ENCODE measurements at places on chromosomes 12 and 14. TPM values are rescaled to one million over a fixed set of nuclear protein-coding genes. Genes with fewer than 3 reads are reported as not detected.

The AKAP5 gene
- polyA plus RNA-seq, result 9.8 TPM

DNA sequence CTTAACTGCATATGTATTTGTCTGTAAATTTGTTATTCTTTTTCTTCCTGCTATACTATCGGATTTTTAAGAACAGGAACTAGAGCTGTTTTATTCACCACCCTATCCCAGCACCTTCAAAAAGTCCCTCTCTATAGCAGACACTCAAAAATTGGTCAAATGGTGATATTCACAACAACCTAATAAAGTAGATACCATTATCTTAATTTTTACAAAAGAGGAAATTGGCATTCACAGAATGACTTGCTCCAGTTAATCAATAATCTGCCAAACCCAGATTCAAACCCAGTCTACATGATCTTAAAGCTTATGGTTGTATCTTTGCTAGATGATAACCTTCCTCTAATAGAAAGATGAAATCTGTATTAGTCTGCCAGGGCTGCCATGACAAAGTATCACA is 426.6 kb downstream of the EGLN3 start:
- DNase-seq, result no peak

- no peak for DNase-seq
Observed at GRCh38 chr12:27547592-27547991, 23.6 kb downstream of the PPFIBP1 start.

The B3GNT4 gene
- 1.6 TPM for polyA plus RNA-seq

GRCh38 chr12:6341417-6342139 is at the start of gene TNFRSF1A:
TNFRSF1A (minus strand) TSS chr12:6342076; CDS start chr12:6341814, 262 bp downstream.
- DNase-seq, result no peak

The KLRB1 gene
- 5.6 TPM for polyA plus RNA-seq

The SLC7A8 gene
- polyA plus RNA-seq, result 100 TPM

- DNase-seq, result no peak
Observed at GRCh38 chr14:35366056-35366451, 38.5 kb downstream of the NFKBIA start.

The SERPINA9 gene
- polyA plus RNA-seq, result not detected

The KRT5 gene
- 0.17 TPM for polyA plus RNA-seq

- no peak for DNase-seq
Observed at GRCh38 chr14:36059531-36059930, 117.0 kb downstream of the PTCSC3 start.

DNA sequence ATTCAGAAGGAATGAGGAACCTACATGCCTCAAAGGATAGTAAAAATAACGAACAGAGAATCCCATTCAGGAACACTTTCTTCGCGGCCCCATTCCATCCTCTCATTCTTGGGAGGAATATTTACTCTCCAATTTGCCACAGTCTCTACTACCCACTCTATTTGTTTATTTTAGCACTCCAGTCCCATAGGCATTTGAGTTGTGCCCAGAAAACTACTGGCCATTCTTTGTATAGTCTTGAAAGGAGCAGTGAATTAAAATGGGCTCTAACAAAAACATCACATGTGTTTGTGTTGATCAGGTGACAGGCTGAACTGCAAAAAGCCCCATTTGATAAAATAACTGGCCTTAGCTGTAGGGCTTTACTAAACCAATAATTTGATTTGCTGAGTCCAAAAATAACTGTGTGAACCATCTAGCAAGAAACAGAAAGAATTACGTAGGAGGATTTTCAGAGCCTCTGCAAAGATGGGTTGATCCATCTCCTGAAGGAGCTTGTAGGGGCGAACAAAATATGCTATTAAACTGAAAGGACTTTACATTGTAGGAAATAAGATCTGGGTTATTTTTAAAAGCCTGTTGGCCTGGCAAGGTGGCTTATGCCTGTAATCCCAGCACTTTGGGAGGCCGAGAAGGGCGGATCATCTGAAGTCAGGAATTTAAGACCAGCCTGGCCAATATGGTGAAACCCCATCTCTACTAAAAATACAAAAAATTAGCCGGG is 142.3 kb upstream of the CPNE8 start:
- no peak for DNase-seq

DNA sequence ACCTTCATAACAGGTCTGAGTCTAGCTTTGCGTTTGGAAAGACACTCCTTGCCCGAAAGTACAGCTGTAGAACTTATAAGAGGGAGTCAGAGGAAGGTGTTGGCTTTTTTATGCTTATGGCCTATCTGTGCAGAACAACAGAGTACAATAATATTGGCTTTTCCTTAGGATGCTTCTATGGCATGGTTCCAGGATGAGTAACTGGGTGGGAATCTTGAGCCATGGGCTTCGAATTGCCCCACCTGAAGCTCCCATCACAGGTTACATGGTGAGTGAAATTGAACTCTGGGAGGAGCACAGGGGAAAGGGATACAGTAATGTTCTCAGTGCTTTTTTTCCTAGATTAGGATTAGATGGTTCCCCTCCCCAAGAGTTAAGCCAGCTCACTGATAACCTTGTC is 13.0 kb downstream of the PARP2 start:
- DNase-seq, result no peak

DNA sequence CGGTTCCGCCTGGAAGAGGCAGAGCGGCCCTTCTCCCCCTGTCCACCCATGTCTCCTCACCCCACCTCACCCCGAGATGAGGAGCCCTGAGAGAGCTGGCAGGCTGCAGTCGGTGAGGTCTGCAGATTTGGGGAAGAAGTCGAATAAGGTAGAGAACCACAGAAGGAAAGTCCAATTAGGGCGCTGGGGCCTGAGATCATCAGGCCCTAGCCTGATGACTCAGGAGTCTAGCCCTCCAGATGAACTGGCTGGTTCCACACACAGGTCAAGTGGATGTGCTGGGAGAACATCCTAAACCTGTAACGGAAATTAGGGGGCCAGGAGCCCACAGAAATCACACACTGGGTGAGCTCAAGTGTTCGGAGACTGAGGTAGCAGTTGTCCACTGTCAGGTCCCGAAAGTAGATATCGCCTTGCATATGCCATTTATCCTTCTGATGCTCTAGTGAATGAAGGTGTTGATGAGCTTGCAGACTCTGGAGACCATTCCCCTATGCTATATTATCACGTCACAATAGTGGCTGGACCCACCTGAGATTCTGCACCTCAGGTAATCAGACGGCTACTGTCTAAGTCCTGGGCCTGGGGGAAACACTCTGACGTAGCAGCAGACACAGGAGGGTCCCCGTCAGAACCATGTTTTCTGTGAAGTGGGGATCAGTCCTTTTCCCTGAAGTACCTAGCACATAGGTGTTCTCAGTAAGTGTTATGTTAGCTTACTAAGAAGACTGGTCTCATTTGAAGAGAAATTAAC is 886 bp upstream of the METTL17 start:
- no peak for DNase-seq

GRCh38 chr12:40110586-40110985 is 4.7 kb upstream of the SLC2A13 start:
- DNase-seq, result no peak

- DNase-seq, result no peak
Observed at GRCh38 chr14:26606729-26607312, 9.0 kb upstream of the NOVA1 start.

Measured in left renal pelvis (tissue), 4 donors.